ENCODE measurements at places on chromosomes 5 and 9.

GRCh38 chr5:149831492-149831891 lies 101.4 kb downstream of the PPARGC1B start:
- DNase-seq = no peak

DNA sequence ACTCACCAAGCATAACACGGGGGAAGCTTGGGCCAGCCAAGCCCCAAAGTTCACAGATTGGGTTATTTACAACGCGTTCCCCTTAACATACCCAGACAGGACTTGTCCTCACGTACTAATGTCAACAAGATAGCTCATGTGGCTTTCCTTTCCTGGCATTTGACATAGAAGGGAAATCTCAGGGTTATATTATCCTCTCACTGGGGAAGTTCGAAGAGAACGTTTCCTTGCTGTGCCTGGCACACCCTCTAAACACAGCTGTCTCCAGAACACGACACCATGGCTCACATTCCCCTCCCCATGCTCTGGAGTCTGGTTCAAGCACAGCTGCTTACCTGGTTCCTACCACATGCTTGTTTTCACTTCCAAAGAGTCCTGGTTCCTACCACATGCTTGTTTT lies 46.8 kb upstream of the OTULINL start:
- DNase-seq = no peak

DNA sequence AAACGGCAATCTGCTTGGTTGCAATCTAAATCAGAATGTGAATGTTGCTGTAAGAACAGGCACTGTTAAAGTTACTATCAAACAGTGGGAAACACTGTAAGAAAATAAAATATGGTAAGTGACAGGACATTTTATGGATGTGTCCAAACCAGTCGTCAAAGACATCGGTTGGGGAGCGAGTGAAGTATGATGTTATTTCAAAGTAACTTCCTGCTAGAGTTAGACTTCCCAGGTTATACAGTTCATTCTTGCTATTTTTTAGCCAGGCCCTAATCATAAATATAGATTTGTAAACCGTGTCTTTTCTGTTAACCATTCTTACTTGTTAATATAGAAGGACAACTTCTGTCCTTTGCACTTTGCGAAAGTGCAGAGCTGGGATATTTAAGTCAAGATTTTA lies 30.2 kb downstream of the LIX1 start:
- no peak for DNase-seq

DNA sequence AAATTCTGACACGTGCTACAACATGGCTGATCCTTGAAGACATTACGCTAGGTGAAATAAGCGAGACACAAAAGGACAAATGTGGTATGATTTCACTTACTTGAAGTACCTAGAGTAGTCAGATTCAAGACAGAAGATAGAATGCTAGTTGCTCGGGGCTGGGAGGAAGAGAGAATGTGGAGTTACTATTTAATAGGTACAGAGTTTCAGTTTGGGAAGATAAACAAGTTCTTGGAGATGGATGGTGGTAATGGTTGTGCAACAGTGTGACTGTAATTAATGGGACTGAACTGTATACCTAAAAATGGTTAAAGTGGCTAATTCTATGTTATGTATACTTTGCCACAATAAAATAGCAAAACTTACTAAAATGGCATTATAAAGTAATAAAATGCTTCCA lies 34.4 kb downstream of the PAM start:
- no peak for DNase-seq

GRCh38 chr9:3850098-3850497 lies 324.3 kb upstream of the RFX3 start:
- DNase-seq = no peak

DNA sequence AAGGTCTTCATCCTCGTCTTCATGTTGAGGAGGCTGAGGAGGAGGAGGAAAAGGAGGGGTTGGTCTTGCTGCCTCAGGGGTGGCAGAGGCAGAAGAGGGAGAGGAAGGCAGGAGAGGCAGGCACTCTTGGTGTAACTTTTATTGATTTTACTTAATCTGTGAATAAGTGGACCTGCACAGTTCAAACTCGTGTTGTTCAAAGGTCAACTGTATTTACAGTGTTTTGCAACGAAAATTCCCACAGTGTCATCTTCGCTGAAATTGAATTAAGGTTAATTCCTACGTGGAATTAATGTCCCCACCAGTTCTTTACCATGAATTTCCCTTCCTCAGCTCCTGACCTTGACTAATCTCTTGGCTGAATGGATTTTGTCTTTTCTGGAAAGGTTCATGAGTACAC lies 21.2 kb upstream of the ENHO start:
- no peak for DNase-seq

GRCh38 chr5:31048282-31049270 lies 144.9 kb upstream of the CDH6 start:
- DNase-seq = no peak

- no peak for DNase-seq
These were observed 30.7 kb downstream of the GRIN3A start for GRCh38 chr9:101707721-101708120.

DNA sequence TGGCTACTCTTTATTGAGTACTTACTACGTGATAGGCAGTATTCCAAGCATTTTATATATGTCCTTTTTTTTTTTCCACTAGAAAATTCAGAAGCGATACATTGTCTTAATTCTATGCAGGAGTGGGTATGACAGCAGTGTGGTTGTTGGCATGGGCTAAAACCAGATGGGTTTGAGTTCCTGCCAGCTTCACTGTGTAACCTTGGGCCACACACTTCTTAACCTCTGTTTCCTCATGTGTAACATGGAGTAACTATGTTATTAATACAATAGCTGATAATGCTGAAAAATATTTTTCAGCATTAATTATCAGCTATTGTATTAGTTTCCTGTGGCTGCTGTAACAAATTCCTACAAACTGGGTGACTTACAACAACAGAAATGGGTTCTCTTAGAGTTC lies 12.0 kb downstream of the SNX18 start:
- no peak for DNase-seq

DNA sequence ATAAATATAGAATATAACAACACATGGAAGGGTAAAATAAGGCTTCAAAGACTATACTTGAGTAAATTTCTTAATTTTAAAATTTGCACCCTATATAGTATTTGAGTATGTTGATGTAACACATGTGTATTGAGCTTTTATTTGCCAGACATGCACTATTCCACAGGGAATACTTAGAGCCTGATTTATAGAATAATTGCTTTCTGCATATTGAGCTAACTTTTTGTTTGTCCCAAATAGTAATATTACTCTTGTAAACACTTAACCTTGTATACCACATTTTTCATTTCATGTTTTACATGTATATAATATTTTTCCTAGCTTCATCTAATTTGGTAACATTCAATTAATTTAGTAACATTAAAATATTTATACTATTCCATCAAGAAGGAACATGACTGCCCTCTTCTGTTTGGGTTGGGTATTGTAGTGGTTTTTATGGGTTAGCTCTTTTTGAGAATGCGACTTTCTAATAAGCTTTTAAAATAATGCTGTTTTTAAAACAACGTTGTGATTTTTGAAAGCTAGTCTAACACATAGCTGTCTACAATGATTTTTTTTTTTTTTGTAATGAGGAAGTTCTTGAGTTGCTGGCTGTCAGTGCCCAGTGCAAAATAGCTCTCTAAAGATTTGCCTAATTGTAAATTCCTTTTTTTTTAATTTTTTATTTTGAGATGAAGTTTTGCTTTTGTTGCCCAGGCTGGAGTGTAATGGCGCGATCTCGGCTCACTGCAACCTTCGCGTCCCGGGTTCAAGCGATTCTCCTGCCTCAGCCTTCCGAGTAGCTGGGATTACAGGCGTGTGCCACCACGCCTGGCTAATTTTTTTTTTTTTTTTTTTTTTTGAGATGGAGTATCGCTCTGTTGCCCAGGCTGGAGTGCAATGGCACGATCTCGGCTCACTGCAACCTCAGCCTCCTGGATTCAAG lies 4.8 kb downstream of the SUB1 start:
- DNase-seq = peak; percentile 52

- DNase-seq = no peak
These were observed 47.8 kb downstream of the AHRR start for GRCh38 chr5:369151-369868.

- no peak for DNase-seq
These were observed 2.7 kb downstream of the CDO1 start for GRCh38 chr5:115813719-115814118.

- no peak for DNase-seq
These were observed 286.2 kb downstream of the ACTL7B start for GRCh38 chr9:108569624-108570023.
